ENCODE measurements at places on chromosomes 16 and 17.

- no peak overlapping the region for H3K27ac ChIP-seq
- no peaks in the 10 kb centered on the region for H3K4me1 ChIP-seq
- no peaks in the 10 kb centered on the region for H3K27me3 ChIP-seq
- no peak for DNase-seq
- H3K36me3 ChIP-seq: no peaks in the 10 kb centered on the region
- H3K4me3 ChIP-seq: no peak overlapping the region
Measured at GRCh38 chr16:14104066-14104465, 32.9 kb downstream of the MRTFB start.

DNA sequence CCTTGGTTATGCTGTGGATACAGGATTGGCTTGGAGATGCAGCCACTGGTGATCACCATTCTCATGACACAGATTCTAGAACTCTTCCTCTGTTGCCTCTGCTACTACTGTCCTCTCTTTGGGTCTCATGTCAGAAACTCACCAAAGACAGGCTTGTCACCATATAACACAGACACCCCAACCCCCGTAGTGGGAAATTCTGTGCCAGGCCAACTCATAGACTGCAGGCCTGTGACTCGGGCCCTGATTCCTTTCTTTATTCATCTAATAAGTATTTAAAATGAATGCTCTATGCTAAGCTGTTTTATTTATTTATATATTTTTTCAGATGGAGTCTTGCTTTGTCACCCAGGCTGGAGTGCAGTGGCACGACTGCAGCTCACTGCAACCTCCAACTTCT is 9.5 kb downstream of the CYB5D2 start:
- H3K4me3 ChIP-seq: no peak overlapping the region
- H3K27me3 ChIP-seq: no peaks in the 10 kb centered on the region
- H3K36me3 ChIP-seq: no peaks in the 10 kb centered on the region
- no peak overlapping the region for H3K27ac ChIP-seq

DNA sequence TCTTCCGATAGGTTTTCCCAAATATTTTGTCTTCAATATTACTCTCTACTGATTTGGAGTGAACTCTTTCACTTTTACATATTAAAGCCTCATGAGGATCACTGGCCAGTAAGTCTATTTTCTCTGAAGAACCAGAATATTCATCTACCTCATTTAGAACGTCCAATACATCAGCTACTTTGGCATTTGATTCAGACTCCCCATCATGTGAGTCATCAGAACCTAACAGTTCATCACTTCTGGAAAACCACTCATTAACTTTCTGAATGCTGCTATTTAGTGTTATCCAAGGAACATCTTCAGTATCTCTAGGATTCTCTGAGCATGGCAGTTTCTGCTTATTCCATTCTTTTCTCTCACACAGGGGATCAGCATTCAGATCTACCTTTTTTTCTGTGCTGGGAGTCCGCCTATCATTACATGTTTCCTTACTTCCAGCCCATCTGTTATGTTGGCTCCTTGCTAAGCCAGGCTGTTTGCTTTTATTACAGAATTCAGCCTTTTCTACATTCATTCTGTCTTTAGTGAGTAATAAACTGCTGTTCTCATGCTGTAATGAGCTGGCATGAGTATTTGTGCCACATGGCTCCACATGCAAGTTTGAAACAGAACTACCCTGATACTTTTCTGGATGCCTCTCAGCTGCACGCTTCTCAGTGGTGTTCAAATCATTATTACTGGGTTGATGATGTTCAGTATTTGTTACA is 30.9 kb downstream of the BRCA1 start:
- H3K27me3 ChIP-seq: no peaks in the 10 kb centered on the region
- H3K4me3 ChIP-seq: no peak overlapping the region
- H3K4me1 ChIP-seq: no peaks in the 10 kb centered on the region
- H3K36me3 ChIP-seq: peaks cover 84% of the 10 kb centered on the region
- H3K27ac ChIP-seq: no peak overlapping the region

GRCh38 chr16:50335196-50335958 is 33.4 kb downstream of the BRD7 start:
- H3K27ac ChIP-seq: no peak overlapping the region
- no peak overlapping the region for H3K4me3 ChIP-seq
- H3K4me1 ChIP-seq: no peaks in the 10 kb centered on the region
- DNase-seq: no peak

GRCh38 chr16:29899516-29900101 is at the start of gene SEZ6L2:
TSS of gene SEZ6L2 (minus strand) at chr16:29899550. CDS start at chr16:29899019, 531 bp downstream.
- H3K4me3 ChIP-seq: peak within 1 kb of the TSS; percentile 53
- no peak within 1 kb of the TSS for H3K27ac ChIP-seq
- H3K4me1 ChIP-seq: peaks cover 16% of the 10 kb centered on the region
- H3K27me3 ChIP-seq: peaks cover 38% of the 10 kb centered on the region

DNA sequence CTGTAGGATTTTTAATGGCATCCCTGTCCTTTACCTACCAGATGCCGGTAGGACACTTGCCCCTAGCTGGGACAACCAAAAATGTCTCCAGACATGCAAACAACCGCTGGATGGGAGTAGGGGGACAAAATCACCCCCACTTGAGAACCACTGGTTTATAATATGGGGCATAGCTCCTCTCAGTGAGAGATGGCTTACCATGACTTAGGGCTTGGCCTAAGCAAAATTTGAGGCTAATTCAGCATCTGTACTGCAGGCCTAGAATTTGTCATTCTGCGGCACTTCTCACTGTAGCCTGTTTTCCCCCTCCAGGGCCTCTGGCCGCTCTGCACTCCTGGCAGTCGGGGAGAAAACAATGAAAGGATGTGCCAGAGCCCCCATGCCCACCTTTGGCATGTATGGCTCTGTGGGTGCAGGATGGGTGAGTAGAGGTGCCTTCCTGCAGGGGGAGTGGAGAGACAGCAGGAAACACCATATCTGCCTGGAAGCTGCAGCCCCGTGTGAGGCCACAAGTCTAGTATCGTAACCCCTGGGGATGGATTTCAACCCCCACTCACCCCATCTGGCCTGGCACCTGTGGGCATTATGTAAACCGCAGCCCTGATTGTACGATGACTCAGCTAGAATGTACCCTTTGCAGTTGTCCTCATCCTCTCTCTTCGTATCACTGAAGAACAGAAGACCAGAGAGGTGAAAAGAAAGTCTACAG is 268.1 kb downstream of the SOX9 start:
- no peaks in the 10 kb centered on the region for H3K36me3 ChIP-seq
- no peaks in the 10 kb centered on the region for H3K27me3 ChIP-seq
- H3K27ac ChIP-seq: no peak overlapping the region
- no peaks in the 10 kb centered on the region for H3K4me1 ChIP-seq
- no peak overlapping the region for H3K4me3 ChIP-seq
